ENCODE measurements at places on chromosomes 4 and X.

GRCh38 chr4:82777857-82778525 is 20.6 kb downstream of the SCD5 start:
- DNase-seq: no peak

DNA sequence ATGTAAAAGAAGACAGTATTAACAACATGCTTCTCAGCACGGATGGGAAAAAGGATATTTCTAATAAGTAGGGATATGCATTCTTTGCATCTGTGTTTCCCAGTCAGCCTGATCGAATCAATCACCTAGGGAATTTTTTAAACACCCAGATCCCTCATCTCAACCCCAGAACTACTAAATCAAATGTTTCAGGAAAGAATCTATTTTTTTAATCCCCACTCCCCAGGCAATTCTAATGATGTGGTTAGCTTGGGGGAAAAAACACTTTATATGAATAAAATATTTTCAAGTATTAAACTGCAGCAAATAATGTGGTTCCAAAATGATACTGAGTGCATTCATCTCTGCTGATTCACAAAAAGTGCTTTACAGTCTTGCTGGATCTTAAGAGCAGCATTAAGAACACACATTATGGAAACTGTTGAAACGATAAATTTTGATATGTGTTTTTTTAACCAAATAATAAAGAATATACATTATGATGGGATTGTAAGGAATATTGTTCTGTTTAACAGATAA is 68.7 kb upstream of the GUCY1A1 start:
- DNase-seq: no peak

DNA sequence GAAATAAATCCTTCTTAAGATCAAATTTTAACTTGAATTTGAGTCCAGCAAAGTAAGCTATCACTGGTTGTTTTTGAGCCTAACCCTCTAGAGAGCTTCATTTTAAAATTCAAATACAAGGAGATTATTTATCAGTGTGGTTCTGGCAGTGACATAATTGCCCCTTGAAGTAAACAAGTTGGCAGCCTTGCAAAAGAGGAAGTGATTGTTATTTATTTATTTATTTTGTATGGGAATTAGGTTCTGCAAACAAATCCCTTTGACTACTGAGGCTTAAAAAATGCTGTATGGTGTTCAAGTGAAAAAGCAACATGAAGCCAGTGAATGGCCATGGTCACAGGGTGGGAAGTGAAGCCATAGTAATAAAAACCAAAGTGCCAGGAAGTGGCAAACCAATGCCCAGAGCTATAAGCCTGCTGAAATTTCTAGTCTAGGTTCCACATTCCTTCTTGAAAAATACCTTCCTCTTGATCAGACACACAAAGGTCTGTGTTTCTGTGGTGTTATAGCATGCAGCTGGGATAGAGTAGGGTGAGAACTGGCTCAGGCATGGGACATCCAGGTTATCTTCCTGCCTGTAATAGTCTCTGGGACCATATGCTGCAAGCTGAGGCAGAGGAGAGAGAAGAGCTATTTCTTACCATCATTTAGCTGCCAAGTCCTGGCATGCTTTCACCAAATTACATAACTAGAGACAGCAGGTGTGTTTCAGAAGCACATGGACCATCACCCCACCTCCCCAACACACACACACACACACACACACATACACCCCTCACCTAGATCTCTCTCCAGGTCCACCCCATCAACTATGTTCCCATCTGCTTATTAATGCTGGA is 47.1 kb upstream of the TSPAN7 start:
- DNase-seq: no peak

- DNase-seq: no peak
Measured at GRCh38 chr4:6560416-6561172, 14.4 kb upstream of the MAN2B2 start.

- DNase-seq: no peak
Measured at GRCh38 chr4:146165840-146166239, 9.7 kb upstream of the LSM6 start.

GRCh38 chr4:3852309-3852708 is 86.1 kb downstream of the ADRA2C start:
- DNase-seq: no peak

GRCh38 chrX:1464041-1464970 is 11.6 kb upstream of the ASMTL start:
- DNase-seq: no peak

DNA sequence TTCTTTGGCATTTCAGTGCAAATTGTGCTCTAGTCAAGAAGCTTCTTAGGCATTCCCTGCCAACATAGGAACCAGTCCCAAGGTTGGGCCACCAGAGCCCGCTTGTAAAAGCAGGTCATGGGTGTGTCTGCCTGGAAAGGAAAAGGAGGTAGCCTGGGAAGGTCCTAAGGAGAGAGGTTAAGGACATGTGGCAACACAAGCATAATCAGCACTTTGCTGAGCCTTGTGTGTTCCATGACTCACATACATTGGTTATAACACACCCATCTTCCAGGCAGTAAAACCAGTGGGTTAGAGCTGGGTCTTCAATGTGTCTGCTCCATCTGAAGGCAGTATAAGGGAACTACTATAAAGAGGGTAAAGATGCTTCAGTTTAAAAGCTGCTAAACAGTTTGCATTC is 165.0 kb downstream of the FHIP1A start:
- DNase-seq: no peak

GRCh38 chrX:117987373-117987772 is 129.2 kb downstream of the KLHL13 start:
- DNase-seq: no peak
